ENCODE measurements at places on chromosomes 11 and 22.

DNA sequence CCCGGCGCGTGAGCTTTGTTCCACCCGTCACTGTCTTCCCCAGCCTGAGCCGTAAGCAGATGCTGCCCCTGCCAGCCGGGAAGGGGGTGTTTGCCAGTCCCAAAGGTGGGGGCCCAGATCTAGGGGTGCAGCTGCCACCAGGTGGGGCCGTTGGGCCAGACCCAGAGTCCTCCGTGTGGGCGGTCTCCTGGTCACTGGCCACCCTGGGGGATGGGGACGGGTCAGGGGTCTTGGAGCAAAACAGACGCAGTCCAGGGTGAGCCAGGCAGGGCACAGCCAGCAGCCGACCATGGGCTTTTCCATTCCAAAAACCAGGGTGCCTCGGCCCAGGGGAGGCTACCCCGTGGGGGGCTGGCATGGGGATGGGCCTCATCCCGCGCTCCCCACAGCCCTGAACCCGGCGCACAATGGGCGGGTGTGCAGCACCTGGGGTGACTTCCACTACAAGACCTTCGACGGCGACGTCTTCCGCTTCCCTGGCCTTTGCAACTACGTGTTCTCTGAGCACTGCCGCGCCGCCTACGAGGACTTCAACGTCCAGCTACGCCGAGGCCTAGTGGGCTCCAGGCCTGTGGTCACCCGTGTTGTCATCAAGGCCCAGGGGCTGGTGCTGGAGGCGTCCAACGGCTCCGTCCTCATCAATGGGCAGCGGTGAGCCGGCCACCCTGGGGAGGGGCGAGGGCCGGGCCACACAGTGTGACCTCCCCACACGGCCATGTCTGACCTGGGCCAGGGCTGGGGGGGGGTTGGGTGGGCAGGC lies 3.5 kb downstream of the MUC5B start:
- no peak for DNase-seq

GRCh38 chr11:35721651-35722282 lies 59.2 kb downstream of the TRIM44 start:
- DNase-seq = no peak

GRCh38 chr22:20573833-20574615 lies 66.6 kb downstream of the MED15 start:
- DNase-seq = no peak

DNA sequence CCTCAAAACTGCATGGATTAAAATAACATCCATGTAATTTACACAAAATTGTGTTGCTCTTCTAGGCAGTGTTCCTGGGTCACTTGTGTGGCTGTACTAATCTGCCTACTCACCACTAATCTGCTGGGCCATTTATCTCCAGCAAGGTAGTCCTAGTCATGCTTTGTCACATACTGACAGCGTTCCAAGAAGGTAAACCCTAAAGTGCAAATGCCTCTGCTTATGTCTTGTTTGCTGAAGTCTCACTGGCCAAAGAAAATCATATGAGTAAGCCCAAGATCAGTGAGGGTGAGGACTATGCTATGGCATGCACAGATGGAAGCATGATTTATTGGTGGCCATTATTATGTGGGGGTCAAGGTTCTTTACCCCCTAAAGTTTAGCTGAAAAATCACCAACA lies 630.2 kb upstream of the LUZP2 start:
- no peak for DNase-seq

DNA sequence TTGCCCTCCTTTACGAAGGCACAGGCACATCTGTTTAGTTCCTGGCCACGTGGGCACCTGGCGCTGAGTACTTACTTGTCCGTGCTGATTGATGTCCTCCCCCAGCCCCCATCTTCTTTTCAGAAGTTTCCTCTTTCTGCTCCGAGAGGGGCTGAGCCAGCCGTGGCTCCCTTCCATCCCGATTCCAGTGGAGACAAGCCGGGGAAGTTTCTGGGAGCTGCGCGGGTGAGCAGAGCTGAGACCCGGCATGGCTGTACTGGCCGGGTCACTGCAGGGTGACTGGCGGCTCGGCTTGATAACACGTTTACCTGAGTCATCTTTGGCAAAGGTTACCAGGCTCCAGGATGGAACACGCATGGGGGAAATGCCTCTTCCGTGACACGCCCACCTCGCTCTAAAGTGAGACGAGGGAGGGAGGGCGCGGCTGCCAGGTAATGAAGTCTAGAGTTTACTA lies 45.4 kb upstream of the ATXN10 start:
- no peak for DNase-seq

- no peak for DNase-seq
These were observed 1.5 kb downstream of the GALNT18 start for GRCh38 chr11:11620173-11620920.

GRCh38 chr11:72224564-72225410 lies at the start of gene INPPL1:
TSS of gene INPPL1 (plus strand) at chr11:72224767. CDS start at chr11:72224985, 218 bp downstream.
- peak; percentile 57 for DNase-seq

GRCh38 chr11:8092587-8093424 lies 11.8 kb downstream of the TUB start:
- DNase-seq = peak; percentile 69

DNA sequence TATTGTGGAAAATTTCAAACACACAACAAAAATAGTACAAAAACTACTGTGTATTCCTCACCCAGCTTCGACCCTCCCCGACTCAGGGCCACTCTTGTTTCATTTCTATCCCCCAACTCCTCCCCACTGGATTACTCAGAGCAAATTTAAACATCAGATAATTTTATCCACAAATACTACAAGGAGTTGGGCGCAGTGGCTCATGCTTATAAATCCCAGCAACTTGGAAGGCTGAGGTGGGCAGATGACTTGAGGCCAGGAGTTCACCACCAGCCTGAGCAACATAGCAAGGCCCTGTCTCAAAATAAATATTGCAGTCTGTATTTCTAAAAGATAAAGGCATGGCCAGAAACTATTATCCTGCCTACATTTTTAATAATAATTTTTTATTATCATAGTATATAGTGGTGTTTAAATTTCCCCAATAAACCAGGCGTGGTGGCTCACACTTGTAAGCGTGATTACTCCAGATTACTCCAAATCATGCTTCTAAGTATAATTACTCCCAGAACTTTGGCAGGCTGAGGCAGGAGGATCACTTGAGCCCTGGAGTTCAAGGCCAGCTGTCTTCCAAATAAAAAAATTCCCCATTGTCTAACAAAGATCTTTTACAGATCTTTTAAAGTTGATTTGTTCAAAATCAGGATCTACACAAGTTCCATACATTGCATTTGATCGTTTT lies 39.8 kb downstream of the LRRC32 start:
- no peak for DNase-seq

- no peak for DNase-seq
These were observed 788 bp downstream of the CD82 start for GRCh38 chr11:44565953-44566949.

DNA sequence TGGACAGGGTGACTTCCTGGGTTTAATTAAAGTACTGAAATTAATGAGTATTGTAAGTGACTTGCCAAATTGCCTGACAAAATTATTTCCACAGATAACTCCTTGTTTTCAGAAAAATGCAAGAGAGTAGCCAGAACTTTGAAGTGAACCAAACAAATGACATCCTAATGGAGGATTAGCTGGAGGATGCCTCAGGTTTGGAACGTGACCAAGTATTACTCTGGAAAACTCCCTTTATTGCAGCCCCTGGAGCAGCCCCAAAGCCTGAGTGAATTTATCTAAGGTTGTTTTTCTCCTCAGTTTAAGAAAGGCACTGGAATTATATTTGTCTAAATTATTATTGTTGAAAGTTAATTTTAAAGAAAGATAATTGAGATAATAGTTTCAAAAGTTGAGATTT lies 343.6 kb upstream of the MTNR1B start:
- DNase-seq = no peak

- DNase-seq = no peak
These were observed 6.3 kb upstream of the CYP2R1 start for GRCh38 chr11:14898355-14898754.

DNA sequence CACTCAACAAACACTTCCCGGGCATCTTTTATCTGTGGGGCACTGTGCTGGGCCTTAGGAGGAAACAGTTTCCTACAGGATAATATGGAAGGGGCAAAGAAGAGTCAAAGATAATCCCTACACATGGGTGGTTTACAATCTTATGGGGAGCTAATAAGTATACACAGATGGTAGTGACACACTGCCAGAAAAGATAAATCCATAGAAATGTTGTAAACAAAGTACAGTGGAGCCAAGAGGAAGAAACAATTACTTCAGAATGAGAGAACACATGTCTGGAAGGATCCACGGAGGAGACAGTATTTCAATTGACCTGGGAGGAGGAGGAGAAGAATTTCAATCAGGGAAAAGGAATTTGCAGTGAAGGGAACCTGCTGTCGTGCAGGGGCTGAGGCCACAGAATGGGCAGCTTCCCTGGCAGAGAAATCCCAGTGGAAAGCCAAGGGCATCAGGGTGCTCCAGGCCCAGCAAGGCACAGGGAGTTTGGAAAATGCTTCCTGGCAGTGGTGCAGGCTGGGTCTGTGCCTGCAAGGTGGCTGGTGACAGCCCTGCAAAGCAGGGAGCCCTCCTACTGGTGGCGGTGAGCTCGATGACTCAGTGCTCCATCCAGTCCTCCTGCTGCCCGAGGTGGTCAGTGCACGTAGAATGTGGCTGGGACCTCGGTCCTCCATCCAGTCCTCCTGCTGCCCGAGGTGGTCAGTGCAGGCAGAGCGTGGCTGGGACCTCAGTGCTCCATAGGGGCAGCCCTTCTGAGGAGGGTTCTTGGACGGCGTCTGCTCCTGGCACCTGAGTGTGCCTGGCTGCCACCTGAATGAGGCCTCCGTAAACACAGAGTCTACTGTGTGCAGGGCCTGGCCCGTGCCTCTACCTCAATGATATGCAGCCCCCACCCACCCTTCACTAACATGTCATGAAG lies 444.3 kb upstream of the B3GAT1 start:
- DNase-seq = no peak

DNA sequence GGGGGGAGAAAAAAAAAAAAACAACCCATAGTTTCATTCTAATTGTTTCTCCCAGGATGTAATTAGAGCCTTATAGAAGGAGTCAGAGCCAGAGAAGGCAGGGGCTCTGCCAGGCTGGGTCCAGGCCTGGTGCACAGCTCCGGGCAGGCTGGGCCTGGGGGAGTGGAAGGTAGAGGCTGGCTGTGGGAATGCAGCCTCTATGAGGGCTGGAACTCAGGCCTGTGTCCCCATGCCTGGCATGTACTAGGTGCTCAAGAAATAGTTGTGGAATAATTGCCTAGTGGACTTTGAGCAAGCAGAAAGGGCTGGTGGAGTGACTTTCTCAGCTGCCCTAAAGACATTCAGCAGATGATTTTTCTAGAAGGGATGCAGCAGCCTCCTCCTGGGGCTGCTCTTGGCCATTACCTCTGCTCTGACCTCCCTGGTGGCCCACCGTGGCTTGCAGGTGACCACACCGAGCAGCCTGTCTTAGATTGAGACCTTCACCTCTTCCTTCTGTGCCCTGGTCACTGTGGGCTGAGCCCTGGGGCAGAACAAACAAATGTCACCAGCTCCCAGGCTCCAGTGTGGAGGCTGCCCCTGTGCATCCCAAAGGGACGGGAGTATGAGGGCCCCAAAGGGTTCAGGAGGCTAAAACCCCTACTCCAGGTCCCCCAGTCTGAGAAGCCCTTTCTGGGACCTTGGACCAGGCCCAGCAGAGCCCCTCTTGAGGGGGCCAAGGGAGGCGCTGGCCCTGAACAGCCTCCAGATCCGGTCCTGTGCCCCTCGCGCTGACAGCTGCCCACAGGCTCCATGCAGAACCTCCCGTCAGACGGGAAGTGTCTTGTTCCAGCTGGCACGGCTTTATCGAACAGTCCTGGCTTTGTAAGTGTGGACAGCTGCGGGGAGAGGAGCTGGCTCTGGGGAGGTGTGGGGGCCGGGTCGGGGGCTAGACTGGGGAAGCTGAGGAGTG lies 18.8 kb downstream of the MYEOV start:
- DNase-seq = no peak

GRCh38 chr11:27535103-27535502 lies 28.5 kb upstream of the LIN7C start:
- DNase-seq = no peak

GRCh38 chr11:74473382-74474173 lies 6.2 kb upstream of the KCNE3 start:
- no peak for DNase-seq

DNA sequence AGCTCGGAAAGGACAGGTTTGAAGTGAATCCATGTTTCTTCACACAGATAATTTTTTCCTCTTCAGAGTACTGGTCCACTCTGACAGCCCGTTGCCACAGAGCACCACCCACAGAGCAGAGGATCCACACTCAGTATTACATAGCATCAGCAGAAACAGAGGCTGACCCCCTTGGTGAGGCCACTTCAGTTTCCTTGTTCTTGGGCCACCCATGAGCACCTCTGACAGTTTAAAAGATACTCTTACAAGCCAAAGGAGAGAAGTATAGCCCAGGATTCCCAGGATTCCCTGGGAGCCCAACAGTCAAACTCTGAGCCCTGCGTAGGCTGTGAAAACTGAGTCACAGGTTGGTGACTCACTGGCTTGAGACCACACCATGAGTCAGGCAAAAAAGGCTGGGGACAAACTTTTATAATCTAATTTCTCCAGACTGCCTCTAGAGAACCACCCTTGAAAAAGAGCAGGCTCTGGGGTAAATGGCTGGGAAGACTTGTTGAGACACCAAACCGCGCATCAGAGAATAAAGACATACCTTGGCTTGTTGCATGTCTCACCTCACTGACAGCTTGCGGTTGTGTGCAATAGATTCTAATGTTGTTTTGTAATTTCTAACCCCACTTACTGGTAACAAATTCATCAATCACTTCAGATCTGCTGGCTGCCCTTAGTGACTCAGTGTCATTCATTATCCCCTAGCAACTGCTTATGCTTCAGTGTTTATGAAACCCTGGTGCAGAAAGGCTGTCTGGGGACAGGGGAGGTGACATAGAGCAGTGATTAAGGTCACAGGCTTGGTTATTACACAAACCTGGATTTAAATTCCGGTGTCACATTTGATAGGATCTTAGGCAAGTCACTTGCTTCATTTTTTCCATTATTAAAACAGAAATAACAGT lies 56.9 kb upstream of the PRSS23 start:
- peak; percentile 67 for DNase-seq

- peak; percentile 49 for DNase-seq
These were observed 5.2 kb upstream of the MAP6 start for GRCh38 chr11:75673977-75674582.

DNA sequence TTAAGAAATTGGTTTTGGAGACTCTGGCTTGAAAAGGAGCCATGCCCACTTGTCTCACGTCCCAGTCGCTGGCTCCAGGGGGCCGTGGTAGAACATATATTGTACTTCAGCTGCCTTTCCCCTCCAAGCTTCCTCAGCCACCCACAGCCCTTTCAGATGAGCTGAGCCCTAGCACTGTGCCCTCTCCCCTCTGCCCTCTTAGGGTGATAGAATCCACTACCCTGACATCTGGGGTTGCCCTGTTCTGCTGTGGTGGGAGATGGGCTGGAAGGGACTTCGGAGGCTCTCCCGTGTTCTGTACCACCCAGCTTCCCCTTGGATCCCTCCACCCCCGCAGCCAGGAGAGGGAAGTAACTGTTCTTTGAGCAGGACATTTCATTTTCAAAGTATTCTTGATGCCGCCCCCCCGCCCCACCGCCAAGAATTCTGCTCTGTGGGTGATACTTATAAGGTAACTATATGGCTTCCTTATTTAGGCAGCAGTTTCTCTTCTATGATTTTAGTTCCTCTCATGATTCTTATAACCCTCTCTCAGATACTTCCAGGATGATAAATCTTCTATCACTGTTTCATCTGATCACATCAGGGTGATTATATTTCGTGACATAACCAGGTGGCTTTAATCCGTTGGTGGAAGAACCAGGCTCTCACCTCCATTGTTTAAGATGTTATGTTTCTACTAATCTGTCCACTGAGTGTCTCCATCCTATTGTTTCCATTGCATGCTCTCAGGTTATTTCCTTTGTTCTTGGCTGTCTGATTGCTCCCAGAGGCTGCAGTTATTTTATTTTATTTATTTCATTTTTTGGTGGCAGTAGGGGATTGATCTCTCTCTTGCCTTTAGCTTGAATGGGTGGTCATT lies 24.1 kb downstream of the ZBTB16 start:
- DNase-seq = no peak
